Osteoblast (primary cell): ENCODE measurements at places on chromosomes 11 and 22.
A peak's percentile ranks its signal among the peaks of the same experiment; 100 is the strongest.

DNA sequence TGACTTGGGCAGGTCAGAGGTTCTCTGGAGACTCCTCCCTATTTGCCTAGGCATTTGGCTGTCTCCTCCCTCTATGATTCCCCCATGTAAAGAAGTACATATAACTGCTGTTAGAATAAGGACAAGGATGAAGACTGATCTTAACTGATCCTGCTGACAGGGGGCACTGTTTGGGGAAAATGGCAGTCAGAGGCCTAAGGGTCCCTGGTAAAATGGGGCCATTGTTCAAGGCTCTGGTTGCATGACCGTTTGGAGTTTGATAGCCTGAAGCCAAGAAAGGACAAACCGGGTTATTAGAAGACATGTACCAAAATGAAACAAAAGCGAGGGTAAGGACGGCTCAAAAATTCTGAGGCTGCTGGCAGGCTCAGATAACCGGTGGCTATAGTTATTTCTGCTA lies 712.2 kb downstream of the NTM start:
- DNase-seq: no peak

- no peak for DNase-seq
These were observed 33.1 kb downstream of the CEP295 start for GRCh38 chr11:93694557-93694956.

DNA sequence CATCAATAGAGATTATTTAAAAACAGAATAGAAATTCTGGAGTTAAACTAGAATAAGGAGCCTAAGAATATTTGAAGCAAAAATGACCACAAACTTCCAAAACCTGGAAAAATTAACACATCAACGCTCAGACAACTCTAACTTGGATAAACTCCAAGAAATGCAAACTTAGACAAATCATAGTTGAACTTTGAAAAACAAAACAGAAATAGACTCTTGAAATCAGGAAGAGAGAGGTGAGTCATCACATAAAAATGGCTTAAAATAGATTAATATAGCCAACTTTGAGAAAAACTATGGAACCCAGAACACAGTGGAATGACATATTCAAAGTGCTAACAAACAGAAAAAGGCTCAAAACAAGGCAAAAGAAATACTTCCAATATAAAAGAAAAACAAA lies 974.2 kb downstream of the JRKL start:
- DNase-seq: peak; percentile 32

DNA sequence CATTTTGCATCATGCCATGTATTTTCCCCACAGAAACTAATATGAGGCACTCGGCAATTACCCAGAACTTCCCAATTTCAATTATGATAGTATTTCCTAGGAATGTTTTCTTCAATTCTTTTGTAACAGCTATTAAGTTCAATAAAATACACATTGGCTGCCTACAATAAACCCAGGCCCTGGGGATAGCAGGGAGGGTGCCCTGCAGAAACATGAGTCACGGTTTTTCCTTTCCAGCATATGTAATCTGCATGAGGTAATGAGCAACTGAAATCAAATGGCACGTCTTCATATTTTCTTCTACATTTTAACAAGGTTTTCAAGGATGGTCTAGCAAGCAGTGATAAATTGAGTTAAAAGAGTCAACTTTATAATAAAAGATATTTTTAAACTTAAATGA lies 32.0 kb downstream of the GUCY1A2 start:
- no peak for DNase-seq

DNA sequence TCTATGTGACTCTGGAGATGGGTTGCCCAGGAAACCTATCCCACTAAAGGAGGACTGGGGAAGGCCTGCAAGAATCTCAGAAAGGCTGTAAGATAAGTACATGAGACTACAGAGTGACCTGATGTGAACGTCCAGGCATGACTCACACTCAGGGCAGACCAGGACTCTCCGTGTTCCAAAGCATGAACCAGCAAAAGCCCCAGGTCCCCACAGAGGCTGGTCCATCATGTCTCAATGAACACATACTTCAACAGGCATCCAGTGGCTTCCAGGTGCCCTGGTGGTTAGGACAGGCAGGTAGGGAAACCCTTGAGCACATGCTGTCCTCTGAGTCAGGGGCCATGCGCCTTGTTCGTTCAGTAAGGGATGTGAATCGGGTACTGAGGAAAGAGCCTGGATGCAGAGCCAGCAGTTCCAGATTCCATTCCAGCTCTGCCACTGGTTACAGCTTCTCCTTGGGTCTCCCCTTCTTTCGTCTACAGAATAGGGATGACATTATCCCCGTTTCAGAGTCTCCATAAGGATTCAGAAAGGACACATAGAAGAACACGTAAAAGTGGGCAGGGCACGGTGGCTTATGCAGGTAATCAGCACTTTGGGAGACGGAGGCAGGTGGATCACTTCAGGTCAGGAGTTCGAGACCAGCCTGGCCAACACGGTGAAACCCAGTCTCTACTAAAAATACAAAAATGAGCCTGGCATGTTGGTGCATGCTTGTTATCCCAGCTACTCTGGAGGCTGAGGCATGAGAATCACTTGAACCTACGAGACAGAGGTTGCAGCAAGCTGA lies 129.0 kb upstream of the TEAD1 start:
- peak; percentile 72 for DNase-seq

GRCh38 chr11:21896216-21896615 lies 296.7 kb upstream of the ANO5 start:
- no peak for DNase-seq

GRCh38 chr11:61963282-61964057 lies 4.0 kb downstream of the FTH1 start:
- DNase-seq: no peak

DNA sequence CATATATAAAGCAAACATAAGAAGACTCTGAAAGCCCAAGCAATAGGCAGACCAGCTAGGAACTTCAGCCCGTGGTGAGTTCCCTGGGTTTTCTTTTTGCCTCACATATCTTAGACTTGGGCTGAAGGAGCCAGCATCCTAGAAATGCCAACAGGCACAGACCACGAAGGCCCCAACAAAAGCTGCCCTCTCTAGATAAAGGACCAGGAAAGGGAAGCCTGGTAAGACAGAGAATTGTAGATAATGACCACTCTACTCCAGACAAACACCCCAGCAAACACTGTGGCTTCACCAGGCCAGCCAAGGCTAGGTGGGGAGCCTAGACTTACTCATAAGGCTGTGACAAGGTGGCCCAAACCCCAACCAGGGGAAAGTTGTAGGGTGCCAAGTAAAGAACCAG lies 11.2 kb downstream of the GAL start:
- DNase-seq: no peak

DNA sequence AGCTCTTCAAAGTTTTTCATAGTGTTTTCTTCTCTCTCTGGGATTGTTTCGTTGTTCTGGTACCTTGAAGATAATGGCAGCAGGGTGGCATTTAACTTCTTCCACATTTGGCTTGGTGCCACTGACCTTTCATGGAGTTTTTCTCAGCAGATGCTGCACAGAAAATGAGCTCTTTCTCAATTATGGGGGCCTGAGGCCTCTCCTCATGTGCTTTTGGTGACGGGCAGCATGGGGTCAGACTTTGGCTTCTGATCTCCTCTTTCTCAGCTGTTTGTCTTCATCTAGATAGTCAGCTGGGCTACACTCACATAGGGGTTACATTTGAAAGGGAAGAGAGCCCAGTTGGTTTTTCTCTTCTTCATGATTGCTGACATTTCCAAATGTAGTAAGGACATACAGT lies 76.3 kb downstream of the FAT3 start:
- DNase-seq: no peak

GRCh38 chr11:12290477-12290922 lies 86.9 kb upstream of the PARVA start:
- DNase-seq: no peak

GRCh38 chr22:23557467-23557866 lies 22.6 kb downstream of the IGLL1 start:
- peak; percentile 83 for DNase-seq

- no peak for DNase-seq
These were observed 14.7 kb downstream of the TTLL12 start for GRCh38 chr22:43172191-43172590.

- no peak for DNase-seq
These were observed 222.6 kb upstream of the CCDC90B start for GRCh38 chr11:83508804-83509203.

DNA sequence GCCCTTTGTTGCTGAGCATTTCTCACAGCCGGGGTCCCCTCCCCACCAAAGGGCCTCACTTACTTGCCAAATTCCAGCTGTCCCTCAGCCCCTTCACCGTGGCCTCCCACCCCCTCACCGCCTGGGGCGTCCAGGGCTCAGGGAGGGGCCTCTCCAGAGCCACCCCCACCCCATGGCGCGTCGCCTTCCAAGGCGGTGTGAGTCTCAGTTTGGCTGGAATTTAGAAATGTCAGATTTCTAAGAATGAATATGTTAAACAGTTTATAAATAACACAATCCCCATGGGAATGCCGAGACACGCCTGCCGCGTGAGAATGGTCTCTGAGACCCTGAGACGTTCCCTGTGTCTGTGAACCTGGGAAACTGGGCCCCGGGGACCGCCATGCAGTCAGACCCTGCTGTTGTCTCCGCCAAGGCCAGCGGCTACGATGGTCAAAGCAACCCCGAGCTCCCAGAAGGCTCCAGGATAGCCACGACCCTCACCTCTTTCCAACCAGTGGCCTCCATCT lies 28.9 kb downstream of the CELSR1 start:
- peak; percentile 70 for DNase-seq

DNA sequence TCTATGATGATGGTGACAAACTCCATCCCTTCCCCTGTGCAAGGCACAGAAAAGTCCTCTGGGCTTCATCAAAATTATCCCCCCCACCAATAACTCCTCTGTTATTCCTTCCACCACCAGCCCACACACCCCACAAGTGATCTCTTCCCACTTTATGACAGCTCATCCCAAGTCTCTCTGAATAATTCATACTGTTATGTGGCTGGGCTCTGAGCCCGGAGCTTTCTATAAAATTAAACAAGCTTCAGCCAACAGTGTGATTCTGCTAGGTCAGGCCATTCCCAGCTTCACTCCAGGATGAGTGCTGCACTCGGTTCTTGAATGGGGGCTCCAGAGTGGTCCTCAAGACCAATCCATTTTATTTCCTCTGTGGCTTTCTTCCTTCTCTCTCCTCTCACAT lies 83.0 kb downstream of the INSC start:
- no peak for DNase-seq

GRCh38 chr11:2507945-2508749 lies 63.3 kb downstream of the KCNQ1 start:
- DNase-seq: peak; percentile 73

DNA sequence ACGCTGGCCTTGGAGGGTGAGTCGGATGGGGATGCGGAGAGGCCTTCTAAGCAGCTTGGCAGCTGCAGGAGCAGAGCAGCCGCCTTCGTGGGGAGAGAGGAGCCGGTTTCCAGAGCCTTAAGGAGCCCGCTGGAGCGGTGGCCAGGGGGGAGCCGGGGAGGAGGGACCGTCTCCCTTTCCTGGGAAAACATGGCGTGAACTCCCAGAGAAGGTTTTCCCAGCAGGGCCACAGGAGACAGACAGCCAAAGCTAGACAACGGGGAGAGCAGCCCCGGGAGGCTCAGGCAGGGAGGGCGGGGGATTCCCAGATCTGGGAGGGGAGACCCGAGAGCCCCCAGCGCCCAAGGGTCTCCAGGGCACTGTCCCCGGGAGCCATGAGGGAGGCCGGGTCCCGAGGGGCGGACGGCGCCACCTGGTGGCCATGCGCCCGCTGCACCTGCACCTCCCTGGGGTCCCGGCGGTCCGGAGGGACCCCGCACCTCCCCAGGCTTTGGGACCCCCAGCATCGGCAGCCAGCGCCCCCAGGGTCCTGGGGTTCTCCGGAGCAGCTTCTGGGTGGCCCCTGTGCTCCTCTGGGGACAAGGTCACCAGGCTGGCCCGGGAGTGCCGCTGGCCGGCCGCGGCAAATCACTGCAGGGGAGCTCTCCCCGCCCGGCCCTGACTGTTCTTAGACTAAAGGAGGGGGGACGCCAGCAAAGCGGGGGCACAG lies 2.4 kb upstream of the SYT8 start:
- peak; percentile 98 for DNase-seq
